ENCODE measurements at places on chromosomes 6 and 20.

DNA sequence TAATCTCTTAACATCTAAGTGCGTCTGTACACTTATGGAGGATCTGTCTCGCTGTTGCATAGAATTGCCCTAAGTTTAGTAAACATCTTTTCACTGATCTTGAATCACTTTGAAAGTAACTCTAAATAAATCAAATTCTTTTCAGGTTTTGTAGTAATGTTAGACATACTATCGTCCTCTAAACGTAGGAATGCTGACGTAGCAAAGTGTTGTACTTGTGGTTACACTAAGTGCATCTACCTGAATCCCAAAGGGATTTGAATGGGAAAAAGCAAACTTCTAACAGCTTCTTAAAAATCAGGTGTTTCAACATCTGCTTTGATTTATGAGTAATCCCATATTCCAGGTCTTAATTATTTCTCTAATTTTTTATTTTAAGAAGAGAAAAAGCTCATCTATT is 49.8 kb downstream of the MAP7 start:
- DNase-seq, result no peak

- no peak for DNase-seq
These were observed 29.7 kb downstream of the IGF2R start for GRCh38 chr6:159998538-159998937.

DNA sequence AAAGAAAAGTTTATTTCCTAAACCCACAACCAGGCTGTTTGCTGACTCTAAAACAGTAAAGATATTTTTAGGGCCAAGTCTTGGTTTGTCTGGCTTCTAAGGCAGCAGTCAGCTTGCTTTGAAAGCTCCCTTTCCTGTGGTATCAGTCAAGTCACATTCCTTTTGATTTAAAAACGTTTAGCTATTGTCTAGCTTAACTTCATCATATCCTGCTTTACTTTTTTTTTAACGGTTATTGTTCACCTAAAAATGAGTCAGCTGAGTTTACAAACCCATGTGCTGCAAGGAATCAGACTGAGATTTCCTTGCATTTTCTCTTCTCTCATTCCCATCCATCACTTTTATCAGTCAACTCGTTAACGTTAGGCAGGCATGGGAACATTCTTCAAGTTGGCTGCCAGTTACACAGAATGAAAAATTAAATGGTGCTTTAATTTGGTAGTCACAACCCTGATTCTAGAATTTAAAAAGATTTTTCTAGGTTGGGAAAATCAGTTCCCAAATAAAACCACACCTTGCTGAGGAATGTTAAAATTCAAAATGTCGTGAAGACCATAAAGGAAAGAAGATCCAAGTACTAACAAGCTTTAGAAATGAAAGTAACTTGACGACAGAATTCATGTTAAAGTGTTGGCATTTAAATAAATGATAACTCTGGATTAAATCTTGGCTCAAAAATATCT is 45.9 kb downstream of the ELOVL5 start:
- no peak for DNase-seq

GRCh38 chr6:33201147-33201545 is 479 bp downstream of the SLC39A7 start:
- no peak for DNase-seq

- DNase-seq, result no peak
These were observed 76.7 kb upstream of the CARMIL1 start for GRCh38 chr6:25202504-25202903.

GRCh38 chr6:90936286-90936685 is 349.4 kb upstream of the MAP3K7 start:
- DNase-seq, result no peak

GRCh38 chr6:33761581-33761921 is 14.8 kb upstream of the IP6K3 start:
- DNase-seq, result no peak

GRCh38 chr6:104686550-104687175 is 173.1 kb downstream of the HACE1 start:
- no peak for DNase-seq

DNA sequence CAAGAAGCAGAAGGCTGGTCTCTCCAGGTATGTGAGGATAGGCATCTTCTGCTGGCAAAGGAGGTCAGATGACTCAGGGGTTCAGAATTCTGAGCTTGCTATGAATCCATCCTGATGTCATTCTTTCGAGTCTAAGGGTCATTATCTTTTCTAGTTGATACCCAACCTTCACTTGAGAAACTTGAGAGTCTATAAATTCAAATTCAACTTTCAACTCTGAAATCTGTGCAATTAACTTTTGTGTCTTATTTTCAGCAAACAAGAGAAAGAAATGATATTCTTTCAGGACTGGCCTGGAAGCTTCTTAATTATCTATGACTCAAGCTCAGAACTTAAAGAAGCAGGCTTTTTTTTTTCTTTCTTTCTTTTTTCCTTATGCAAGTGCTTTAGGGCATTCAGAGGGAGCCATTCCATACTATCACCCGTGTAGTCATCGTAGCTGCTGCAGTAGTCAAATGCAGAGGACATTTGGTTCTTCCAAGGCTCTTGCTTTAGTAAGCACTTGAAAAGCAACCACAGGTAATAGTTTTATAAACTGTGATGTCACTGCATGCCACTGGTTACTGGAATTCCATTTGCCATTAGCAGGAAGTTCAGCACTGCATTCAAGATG is 93.0 kb downstream of the ADTRP start:
- DNase-seq, result no peak

DNA sequence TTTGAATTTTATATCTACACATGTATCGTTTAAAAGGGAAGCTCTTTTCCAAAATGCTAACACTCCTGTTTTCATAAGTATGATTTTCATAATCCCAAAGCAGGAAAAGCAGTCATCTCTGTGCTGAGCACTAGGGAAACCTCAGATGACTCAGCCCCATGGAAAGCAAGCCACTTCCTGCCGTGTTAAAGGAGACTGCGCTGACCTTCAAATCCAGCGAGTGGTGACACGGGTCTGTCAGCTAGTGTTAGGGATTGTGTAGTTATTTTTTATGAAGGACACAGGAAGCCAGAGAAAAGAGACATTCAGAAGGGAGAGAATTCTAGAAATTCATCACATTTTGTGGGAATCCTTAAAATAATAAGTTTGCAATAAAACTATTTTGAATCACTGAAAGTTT is 57.0 kb upstream of the CD93 start:
- no peak for DNase-seq

GRCh38 chr6:36958775-36959554 is 4.4 kb downstream of the PI16 start:
- no peak for DNase-seq

DNA sequence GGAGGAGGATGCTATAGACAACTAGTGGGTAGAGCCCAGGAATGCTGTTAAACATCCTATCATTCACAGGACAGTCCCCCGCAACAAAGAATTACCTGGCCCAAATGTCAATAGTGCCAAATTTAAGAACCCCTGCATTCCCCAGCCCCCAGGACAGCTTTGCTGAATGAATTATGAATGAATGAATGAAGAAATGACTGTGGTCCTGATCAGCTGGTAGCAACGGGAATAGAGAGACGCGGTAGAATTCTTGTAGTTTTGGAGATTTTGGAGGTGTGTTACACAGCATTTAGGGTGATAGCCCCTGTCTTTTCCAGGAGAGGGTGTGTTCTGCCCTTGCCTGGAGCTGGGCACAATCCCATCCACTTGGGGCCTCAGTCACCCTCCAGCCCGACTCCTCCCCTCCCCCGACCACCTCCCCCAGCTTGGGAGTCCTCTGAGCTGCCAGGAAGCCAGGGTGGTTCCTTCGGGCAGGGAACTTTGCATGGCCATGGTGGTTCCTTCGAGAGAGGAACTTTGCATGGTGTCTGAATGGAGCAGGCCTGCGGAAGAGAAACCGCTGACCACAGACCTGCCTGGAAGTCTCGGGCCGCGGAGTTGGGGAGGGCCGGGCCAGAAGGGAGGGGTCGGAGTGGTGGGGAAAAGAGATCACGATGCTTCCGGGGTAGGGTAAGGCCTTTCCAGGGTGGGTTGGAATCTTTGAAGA is 1.0 kb upstream of the HCK start:
- no peak for DNase-seq

DNA sequence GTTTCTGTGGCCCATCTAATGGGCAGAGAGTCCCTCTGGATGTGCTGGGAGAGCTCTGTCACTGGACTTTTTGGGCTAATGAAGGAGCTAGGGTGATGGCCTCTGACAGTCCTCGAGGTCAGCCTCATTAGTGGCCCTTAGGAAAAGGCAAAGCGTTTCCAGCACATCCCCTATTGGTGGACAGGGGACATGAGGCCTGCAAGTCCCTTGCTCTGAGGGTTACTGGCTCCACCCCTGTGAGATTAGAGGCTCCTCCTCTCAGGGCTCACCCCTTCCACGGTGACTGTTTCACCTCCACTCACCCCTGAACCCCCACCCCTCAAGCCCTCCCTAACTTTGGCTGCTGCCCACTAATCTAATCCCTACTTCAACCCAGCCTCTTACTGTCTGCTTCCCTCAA is 12.8 kb upstream of the FANCE start:
- DNase-seq, result no peak

- DNase-seq, result no peak
These were observed 44.8 kb upstream of the CTAGE9 start for GRCh38 chr6:131755597-131755996.

- no peak for DNase-seq
These were observed 1.4 kb downstream of the LRFN2 start for GRCh38 chr6:40585651-40586269.

Measured in endothelial cell (in vitro differentiated cells).